ENCODE measurements at places on chromosomes 12 and 14.

- no peak for DNase-seq
These were observed 202.1 kb downstream of the NOVA1 start for GRCh38 chr14:26395726-26396125.

DNA sequence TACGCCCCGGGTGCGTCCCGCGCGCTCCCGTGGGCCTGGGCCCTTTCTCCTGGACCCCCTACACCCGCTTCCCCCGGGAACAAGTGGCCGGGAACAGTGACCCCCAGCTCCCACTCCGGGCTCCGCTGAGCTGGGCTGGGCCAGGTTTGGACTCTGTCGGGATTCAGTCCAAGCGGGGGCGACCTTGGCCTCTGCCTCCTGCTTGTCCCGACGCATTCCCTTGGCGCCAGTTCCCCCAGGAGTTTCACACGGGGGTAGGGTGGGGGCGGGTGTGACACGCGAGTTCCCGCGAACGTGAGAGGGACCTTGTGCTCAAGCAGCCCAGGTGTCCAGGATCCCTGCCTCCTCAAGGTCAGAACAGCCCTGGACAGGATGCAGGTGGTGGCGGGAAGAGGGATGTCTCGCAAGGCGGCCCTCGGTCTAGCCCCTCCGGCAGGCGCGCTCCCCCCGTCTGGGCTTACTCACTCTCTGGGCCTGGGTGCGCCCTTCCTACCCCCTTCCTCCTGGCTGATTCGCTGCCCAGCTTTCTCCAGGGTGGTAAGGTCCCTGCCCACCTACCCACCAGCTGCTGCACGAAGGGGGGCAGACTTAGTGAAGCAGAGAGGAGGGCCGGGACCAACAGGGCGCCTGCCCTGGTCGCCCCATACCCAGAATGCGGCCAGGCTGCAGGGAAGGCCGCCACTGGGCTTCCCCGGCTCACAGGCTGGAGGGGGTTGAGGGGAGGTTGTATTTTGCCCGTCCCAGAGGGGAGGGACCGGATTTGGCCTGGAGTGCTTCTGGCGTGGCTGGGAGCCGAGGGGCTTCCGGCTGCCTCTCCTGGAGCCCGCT is 862 bp downstream of the CRIP2 start:
- DNase-seq: no peak

DNA sequence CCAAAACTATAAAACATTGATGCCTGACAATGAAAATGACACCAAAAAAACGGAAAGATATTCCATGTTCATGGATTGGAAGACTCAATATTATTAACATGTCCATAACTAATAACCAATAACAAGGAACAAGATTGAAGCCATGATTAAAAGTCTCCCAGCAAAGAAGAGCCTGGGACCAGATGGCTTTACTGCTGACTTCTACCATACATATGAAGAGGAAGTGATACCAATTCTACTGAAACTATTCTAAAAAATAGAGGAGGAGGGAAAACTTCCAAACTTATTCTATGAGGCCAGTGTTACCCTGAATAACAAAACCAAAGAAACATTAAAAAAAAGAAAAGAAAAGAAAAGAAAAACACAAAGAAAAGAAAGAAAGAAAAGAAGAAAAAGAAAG is 54.6 kb upstream of the ATF7IP start:
- no peak for DNase-seq

DNA sequence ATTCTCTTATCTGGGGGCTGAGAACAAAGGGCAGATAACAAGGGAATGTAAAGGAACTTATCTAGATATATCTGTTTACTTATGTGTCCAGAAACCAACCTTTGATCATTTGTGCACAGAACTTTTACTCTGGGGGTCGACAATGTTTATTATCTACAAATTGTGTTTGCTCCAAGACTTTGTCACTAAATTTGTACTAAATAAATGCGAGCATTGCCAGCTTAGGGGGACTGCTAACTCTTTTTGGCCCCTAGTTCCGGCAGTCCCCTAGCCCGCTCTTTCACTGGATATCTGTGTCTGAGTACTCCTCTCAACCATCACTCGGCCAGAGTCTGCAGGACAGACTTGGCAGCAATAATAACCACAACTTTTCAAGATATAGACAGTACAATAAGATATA is 88.2 kb downstream of the FSCB start:
- no peak for DNase-seq

DNA sequence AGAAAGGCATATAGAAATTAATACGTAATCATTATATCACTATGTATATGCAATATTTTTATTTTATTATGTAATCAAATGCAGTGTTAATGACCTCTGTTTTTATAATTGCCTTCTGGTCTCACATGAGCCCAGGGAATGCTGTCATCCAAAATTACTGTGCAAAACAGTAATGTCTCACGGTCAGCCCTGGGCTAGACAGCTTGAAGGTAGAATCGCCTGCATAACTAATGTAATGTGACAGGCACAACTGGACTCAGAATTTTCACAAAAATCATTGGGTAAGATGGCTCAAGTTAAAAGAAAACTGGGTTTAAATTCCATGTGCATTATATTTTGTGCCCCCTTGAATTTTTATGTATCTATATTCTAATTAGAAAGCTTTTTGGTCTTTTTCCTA is 293.3 kb downstream of the PPFIA2 start:
- DNase-seq: no peak

GRCh38 chr12:12839003-12839395 is 25.9 kb downstream of the DDX47 start:
- DNase-seq: no peak

DNA sequence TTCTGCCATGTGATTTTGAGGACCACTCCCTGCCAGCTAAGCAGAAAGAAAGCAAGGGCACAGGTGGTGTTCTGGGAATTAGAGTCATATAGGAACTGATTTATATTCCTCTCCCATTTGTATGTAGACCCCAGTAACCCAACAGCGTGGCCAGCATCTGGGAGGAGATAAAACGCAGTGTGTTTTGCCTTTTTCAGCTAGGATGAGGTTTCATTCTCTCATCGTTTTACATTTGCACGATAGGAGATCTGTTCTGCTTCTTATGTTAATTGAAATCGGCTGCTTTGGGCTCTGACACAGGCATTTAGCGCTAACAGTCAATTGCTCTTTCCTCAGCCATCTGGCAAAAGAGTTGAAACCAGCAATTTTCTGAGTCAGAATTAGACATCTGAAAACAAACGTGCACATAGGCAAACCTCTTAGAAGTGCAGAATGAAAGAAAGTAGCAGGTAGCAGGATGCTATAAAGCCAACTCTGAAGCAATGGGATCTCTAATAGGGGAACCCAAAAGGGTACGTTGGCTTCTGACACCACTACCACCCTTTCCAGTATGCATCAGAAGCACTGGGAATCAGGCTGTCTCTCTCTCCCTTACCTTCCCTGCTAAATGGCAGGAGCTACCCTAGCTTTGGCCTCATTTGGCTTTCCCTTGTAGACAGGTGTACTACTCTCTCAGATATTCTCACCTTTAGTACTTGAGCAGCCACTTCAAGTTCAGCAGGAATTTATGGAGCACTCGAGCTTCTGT is 219.1 kb downstream of the PHLDA1 start:
- DNase-seq: no peak

DNA sequence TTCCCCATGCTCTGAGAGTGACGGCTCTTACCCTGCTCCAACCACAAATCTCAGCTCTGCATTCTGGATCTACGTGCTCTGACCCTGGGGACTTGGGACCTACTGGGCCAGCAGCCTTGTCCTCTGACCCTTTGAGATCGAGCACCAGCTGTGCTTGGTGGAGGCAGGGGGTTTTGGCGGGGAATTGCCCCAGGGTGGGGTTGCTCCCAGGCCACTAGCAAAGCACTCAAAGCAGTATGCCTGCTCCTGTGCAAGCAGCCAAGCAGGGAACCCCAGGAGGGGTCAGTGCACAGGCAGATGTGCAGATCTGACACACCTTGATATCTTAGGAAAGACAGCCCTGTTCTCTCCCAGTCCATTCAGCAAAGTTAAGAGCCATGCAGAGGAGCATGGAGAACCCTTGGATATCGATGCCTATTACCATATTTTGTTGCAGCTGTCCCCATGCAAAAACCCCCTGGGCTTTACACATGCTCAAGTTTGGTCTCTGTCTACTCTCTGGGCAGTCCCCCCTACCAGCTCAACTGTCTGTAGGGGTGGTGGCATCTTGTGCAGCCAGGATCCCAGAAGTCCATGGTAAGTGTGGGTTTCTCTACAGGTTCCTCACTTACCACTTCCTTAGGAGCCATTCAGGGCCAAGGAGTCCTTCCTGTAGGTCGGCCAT is 319.0 kb downstream of the TMTC2 start:
- DNase-seq: no peak

- DNase-seq: no peak
These were observed 80.6 kb upstream of the GSC start for GRCh38 chr14:94850309-94851211.

DNA sequence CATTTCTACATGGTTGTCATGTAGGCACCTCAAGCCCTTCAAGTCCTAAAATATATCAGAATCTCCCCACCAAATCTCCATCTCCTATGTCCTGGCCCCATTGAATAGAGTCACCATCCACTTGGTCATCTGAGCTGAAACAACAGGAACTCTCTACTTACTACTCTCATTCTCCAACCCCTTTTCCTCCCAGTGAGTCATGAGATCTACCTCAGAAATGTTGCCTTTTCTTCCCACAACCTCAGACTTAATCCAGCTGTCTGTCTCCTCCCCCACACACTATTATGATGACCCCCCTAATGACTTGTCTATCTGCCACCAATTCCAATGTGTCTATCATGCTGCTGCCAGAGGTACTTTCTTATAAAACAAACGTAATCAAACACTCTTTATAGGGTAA is 72.3 kb upstream of the TMEM263 start:
- DNase-seq: no peak

DNA sequence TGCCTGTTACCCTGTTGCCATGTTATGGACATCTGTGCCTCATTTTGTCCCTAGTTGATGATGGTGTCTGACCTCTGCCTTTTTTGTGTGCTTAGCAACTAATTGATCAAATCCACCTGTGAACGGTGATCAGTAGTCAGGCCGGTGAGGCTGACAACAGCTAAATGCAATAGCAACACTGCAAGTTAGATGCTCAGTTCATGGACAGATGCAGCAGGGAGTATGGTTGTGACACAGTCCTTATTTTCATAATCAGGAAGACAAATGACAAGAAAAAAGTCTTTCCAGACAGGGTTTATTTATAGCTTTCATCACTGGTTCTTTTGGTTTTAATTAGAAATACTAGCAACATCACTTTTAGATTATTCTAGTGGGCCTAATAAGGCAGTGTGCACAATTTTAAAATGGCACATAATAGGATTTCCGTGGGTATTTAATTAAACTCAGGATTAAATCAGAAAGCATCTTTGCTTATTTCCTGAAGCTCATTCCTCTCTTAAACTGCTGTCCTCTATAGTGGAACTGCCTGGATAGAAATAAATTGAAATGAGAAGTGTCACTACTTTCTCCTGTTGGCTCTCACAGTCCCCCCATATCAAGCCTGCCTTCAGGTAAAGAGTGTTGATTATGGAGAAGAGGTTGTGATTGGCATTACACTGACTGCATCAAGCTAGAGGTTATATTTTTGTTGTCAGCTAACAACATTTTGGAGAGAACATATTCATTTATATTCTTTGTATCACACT is 281.1 kb upstream of the NAV3 start:
- no peak for DNase-seq

- DNase-seq: no peak
These were observed 1882.8 kb upstream of the SEL1L start for GRCh38 chr14:83416476-83416875.

DNA sequence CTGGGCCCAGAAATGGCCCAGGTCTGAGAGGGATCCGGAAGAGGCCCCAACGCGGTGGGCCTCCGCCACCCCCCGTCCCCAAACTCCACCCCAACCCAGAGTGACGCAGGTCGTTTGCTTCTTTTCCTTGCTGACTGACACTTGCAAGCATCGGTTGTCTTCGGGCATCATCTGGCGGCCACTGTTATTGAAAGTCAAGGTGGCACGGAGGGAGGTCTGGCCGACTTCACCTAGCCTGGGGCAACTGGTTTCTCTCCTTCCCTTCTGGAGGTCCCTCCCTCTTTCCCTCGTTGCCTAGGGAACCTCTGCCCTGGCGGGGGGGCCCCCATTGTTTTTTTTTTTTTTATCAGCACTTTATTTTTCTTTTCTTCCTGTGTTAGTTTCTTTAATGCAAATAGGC is 241.8 kb downstream of the ALG10 start:
- DNase-seq: no peak

- no peak for DNase-seq
These were observed 1.7 kb downstream of the SERPINA10 start for GRCh38 chr14:94291159-94291905.

DNA sequence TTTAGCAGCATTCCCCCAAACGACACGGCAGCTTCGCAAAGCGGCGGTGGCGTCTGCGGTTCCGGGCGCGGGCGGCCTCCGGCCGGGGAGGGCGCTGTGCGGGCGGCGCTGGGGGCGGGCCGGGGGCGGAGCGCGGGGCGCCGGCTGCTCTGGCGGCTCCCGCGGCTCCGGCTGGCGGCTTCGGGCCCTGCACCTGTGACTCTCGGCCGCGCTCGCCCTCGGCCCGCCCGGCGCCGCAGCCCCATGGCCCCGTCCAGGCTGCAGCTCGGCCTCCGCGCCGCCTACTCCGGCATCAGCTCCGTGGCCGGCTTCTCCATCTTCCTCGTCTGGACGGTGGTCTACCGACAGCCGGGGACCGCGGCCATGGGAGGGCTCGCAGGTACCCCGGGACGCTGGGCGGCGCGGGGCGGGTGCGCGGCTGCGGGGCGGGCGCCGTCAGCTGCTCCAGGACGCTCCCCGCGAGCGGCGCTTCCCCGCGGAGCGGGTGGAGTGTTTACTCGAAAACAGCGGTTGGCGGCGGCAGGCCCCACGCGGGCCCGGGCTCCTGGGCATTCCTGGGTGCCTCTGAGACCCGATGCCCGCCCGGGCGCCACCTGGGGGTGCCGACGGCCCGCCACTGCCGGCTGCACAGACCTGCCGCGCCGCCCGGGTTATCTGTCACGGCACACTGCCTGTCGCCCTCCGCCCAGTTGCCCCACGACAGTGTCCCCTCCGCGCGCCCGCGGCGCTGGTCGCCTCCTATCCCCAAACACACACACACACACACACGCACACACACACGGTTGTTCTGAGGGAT is at the start of gene SLC48A1:
SLC48A1 (plus strand) TSS at position 177 of the 796 bp plus-strand sequence; CDS start at position 244, 67 bp downstream.
- DNase-seq: peak; percentile 69

GRCh38 chr12:11553871-11554533 is 95.5 kb upstream of the ETV6 start:
- DNase-seq: no peak

- no peak for DNase-seq
These were observed 188.0 kb downstream of the MON2 start for GRCh38 chr12:62654326-62655241.

- DNase-seq: no peak
These were observed 106.3 kb downstream of the RIN3 start for GRCh38 chr14:92619671-92620456.

DNA sequence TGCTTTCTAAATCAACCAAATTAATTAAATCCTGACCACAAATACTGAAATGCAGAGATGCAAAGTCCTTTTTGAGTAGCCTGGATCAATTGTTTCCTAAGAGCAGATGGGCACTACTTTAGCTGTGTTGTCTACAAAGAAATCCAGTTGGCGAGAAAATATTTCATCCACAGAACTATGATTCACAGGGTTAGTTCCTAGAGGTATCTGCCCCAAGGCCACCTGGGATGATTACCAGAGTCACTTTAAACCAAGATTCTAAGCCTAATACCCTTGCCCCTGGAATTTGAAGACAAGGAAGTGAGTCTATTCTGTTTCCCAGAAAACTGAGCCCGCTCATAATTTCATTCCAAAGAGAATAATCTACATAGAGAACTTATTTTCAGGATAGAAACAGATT is 198.4 kb downstream of the PPM1H start:
- DNase-seq: no peak

- no peak for DNase-seq
These were observed 5.4 kb downstream of the LMO3 start for GRCh38 chr12:16600525-16600924.
